Heart left ventricle (tissue), 16 donors: ENCODE measurements at places on chromosomes 1 and 21. TPM values are rescaled to one million over a fixed set of nuclear protein-coding genes. Genes with fewer than 3 reads are reported as not detected.

GRCh38 chr1:73556270-73556669, 641.7 kb downstream of the LRRIQ3 start:
- no peaks in the 10 kb centered on the region for H3K27me3 ChIP-seq
- no peak for DNase-seq
- no peaks in the 10 kb centered on the region for H3K36me3 ChIP-seq
- H3K4me1 ChIP-seq, result no peaks in the 10 kb centered on the region

DNA sequence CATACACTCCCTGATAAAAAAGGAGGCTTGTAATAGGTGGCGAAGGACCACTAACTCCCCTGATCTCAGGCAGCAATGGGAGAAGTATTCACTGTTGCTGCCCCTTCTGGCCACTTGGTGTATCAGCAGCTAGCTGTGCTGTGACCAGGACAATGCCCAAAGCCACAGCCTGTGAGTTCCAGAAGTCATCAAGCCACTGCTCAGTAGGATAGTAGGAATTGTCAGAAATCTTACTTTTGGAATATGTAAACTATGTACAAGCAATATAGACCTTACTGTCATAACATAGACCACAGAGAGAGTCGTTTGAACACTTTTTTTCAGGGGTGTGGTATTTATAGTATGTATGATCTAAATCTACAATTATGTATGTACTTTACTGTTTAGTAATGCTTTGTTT, 248.3 kb upstream of the CAMK1G start:
- no peak overlapping the region for H3K27ac ChIP-seq
- H3K27me3 ChIP-seq, result no peaks in the 10 kb centered on the region
- no peaks in the 10 kb centered on the region for H3K36me3 ChIP-seq
- H3K4me3 ChIP-seq, result no peak overlapping the region

GRCh38 chr1:225850370-225850769, 31.8 kb downstream of the TMEM63A start:
- no peak overlapping the region for H3K27ac ChIP-seq
- peaks cover 6% of the 10 kb centered on the region for H3K4me1 ChIP-seq
- no peaks in the 10 kb centered on the region for H3K27me3 ChIP-seq
- peaks cover 8% of the 10 kb centered on the region for H3K36me3 ChIP-seq
- H3K4me3 ChIP-seq, result no peak overlapping the region

- no peaks in the 10 kb centered on the region for H3K27me3 ChIP-seq
- H3K27ac ChIP-seq, result no peak overlapping the region
- H3K4me1 ChIP-seq, result no peaks in the 10 kb centered on the region
- no peak overlapping the region for H3K4me3 ChIP-seq
These were observed 1067.9 kb downstream of the TTLL7 start for GRCh38 chr1:82931006-82931405.

DNA sequence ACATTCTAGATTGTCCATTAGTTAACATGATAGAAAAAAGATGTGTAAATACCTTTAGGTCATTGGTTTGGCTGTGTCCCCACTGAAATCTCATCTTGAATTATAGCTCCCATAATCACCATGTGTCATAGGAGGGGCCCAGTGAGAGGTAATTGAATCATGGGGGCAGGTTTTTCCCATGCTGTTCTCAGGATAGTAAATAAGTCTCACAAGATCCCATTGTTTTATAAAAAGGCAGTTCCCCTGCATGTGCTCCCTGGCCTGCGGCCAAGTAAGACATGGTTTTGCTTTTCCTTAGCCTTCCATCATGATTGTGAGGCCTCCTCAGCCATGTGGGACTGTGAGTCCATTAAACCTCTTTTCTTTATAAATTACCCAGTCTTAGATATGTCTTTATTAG, 32.5 kb upstream of the SLC44A5 start:
- no peak overlapping the region for H3K27ac ChIP-seq
- no peaks in the 10 kb centered on the region for H3K4me1 ChIP-seq
- DNase-seq, result no peak
- no peaks in the 10 kb centered on the region for H3K36me3 ChIP-seq

Gene FCRL5
- total RNA-seq, result not detected

GRCh38 chr1:109975718-109976117, 8.8 kb upstream of the AHCYL1 start:
- DNase-seq, result no peak
- no peak overlapping the region for H3K4me3 ChIP-seq
- H3K27ac ChIP-seq, result no peak overlapping the region
- no peaks in the 10 kb centered on the region for H3K36me3 ChIP-seq
- no peaks in the 10 kb centered on the region for H3K4me1 ChIP-seq
- no peaks in the 10 kb centered on the region for H3K27me3 ChIP-seq

Gene SH3BGR
- 135 TPM for total RNA-seq

DNA sequence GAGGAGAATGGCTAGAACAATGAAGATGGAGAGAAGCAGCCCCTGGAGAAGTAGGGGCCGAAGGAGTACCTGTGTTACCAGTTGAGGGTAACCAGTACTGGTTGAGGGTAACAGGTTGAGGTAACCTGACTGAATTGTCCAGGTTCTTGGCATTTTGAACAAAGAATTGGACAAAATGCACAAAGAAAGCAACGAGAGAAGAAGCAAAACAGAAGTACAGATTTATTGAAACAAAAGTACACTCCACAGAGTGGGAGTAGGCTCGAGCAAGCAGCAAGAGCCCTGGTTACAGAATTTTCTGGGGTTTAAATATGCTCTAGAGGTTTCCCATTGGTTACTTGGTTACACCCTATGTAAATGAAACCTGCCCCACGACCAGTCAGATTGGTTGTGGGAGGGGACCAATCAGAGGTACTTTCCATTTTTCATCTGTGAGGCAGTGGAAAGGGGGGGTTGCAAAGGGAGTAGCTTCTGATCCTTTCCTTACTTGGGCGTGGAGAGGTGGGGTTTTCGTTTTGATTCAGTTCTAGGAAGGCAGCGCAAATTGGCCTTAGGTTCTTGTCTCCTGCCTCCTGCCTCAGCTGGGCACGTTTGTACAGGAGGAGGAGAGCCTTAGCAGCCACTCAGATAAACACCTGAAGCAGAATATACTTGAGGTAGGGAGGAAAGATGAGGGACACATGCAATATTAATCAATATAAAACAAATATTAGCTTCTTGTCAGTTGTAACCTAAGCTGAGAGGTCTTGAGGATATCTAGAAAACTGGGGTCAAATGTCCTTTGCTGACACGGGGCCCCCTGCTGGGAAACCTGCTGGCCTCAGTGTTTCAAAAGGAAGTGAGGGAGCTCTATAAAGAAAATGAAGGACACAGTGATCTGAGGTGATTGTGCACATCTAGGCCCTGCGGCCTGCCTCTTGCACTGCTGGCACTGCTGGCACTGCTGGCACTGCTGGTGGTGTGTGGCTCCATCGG, 14.3 kb upstream of the LSM10 start:
- no peak overlapping the region for H3K27ac ChIP-seq
- no peaks in the 10 kb centered on the region for H3K36me3 ChIP-seq
- no peak overlapping the region for H3K4me3 ChIP-seq
- H3K27me3 ChIP-seq, result no peaks in the 10 kb centered on the region
- no peaks in the 10 kb centered on the region for H3K4me1 ChIP-seq
- no peak for DNase-seq

Gene PLA2G2C
- not detected for total RNA-seq

Gene SLC44A5
- total RNA-seq, result 0.31 TPM

DNA sequence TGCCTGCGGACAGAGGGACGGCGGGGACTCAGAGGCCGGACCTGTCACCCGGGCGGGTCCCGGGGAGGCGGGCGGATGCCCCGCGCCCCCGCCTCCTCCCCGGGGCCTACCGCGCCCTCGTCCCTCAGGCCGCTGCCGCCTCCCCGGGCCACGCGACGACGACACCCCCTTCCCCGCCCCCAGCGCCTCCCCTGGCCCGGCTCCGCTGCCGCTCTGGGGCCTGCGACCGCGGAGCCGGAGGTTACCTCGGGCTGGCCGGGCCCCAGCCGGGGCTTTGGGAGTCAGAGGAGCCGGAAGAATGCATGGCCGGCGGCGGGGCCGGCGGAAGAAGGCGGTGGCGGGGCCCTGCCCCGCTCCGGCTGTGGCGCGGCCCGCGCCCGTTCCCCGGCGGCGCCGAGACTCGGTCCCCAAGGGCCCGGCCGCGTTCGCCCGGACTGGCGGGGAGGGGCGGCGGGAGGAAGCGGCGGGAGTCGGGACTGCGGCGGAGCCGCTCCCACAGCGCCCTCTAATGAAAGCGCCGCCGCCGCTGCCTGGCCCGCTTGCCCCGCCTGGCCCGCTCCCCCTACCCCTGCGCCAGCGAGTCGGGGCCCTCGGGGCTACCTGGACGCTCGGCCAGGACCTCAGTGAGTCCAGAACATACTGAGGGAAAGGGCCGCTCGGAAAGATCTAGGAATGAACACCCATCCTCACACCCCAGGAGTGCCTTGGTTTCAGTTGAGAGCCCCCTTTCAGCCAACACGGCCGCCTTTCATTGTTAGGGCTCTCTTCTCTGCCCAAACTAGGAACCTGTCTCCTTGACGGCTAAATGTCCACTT, at the start of gene LPGAT1:
Gene LPGAT1, minus strand, starts transcription at position 436 of the 815 bp plus-strand sequence. CDS start 1,467 bp downstream, outside the sequence.
- H3K4me1 ChIP-seq, result peaks cover 9% of the 10 kb centered on the region
- peak within 1 kb of the TSS; percentile 97 for H3K27ac ChIP-seq
- H3K27me3 ChIP-seq, result no peaks in the 10 kb centered on the region
- peaks cover 8% of the 10 kb centered on the region for H3K36me3 ChIP-seq
- DNase-seq, result peak; percentile 83

GRCh38 chr1:231315887-231316286, 21.8 kb downstream of the EXOC8 start:
- no peak overlapping the region for H3K4me3 ChIP-seq
- no peaks in the 10 kb centered on the region for H3K4me1 ChIP-seq
- DNase-seq, result peak; percentile 12
- no peak overlapping the region for H3K27ac ChIP-seq
- H3K36me3 ChIP-seq, result no peaks in the 10 kb centered on the region

- H3K4me3 ChIP-seq, result no peak overlapping the region
- peak; percentile 42 for DNase-seq
- peak overlapping the region; percentile 43 for H3K27ac ChIP-seq
- peaks cover 35% of the 10 kb centered on the region for H3K4me1 ChIP-seq
These were observed 12.5 kb downstream of the SPSB1 start for GRCh38 chr1:9305216-9305615.

Gene GBP7
- 0.17 TPM for total RNA-seq

- no peak for DNase-seq
- no peaks in the 10 kb centered on the region for H3K27me3 ChIP-seq
- no peaks in the 10 kb centered on the region for H3K4me1 ChIP-seq
- no peaks in the 10 kb centered on the region for H3K36me3 ChIP-seq
- H3K27ac ChIP-seq, result no peak overlapping the region
These were observed 181.0 kb downstream of the TYW3 start for GRCh38 chr1:74913978-74914377.

DNA sequence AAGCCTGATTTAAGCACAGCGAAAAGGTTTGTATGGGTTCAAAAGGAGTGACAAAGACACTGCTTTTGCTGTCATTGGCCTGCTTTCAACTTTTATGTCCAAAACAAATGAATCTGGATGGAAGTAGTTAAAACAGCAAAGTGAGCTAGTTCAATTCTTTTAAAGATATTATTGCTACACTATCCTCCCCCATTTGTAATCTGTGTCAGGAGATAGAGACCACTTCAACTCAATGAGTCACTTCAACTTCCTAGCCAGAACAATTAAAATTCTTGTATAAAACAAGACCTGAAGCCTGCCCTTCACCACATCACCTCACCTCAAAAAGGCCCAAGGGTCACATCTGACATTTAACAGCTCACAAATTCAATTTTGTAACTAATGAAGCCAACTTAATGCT, 364.1 kb upstream of the LYPLAL1 start:
- H3K27ac ChIP-seq, result no peak overlapping the region
- no peaks in the 10 kb centered on the region for H3K27me3 ChIP-seq
- no peak overlapping the region for H3K4me3 ChIP-seq
- H3K4me1 ChIP-seq, result no peaks in the 10 kb centered on the region
- H3K36me3 ChIP-seq, result no peaks in the 10 kb centered on the region

GRCh38 chr1:197413564-197413963, 145.5 kb downstream of the CRB1 start:
- H3K4me1 ChIP-seq, result no peaks in the 10 kb centered on the region
- H3K27me3 ChIP-seq, result no peaks in the 10 kb centered on the region
- no peaks in the 10 kb centered on the region for H3K36me3 ChIP-seq
- DNase-seq, result no peak
- no peak overlapping the region for H3K27ac ChIP-seq
- no peak overlapping the region for H3K4me3 ChIP-seq

Gene RNASEL
- 2.7 TPM for total RNA-seq

DNA sequence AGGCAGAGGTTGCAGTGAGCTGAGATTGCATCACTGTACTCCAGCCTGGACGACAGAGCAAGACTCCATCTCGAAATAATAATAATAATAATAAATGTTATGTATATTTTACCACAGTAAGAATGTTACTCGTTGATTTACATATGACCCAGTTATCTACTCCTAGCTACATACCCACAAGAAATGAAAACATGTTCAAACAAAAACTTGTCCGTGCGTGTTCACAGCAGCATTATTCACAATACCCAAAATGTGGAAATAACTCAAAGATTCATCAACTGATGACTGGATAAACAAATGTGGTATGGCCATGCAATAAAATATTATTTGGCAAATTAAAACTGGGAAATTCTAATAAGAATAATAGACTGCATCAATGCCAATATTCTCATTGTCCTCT, 31.7 kb upstream of the ENSA start:
- peaks cover 79% of the 10 kb centered on the region for H3K36me3 ChIP-seq
- no peak overlapping the region for H3K4me3 ChIP-seq
- H3K4me1 ChIP-seq, result no peaks in the 10 kb centered on the region
- H3K27ac ChIP-seq, result no peak overlapping the region

Gene KCNE2
- not detected for total RNA-seq

Gene B3GALNT2
- 22.6 TPM for total RNA-seq

- no peaks in the 10 kb centered on the region for H3K4me1 ChIP-seq
- no peaks in the 10 kb centered on the region for H3K36me3 ChIP-seq
- DNase-seq, result no peak
- H3K27me3 ChIP-seq, result no peaks in the 10 kb centered on the region
- no peak overlapping the region for H3K27ac ChIP-seq
These were observed 600.0 kb upstream of the PLXNA2 start for GRCh38 chr1:208844158-208844557.

DNA sequence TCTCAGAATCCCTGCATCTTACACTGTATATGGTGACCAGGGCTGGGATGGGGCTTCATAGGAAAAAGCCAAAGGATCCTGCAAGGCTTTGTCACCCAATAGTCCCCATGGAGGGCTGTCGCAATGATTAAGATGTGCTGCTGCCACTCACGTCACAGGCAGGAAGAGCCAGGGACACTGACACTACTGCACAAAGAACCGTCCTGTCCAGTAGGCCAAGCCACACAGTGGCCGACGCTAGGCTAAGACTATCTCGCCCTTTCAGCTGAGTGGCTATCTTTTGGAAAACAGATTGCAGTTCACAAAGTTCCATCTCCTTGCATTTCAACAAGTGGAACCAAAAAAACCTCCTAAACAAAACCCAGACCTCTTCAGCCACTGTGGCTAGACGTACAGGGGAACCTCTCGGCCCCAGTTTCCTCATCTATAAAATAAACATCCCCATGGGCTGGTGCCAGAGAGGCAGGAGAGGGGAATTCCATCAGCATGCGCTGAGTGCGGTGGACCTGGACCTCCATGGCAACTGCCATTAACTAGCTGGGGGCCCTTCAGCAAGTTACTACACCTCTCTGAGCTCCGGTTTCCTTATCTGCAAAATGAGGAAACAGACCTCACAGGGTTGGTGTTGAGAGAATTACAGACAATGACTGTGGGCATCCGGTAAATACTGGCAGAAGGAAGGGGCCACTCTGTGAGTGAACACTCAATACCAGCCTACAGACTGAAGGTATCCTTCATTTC, 8.7 kb downstream of the CAPZB start:
- H3K36me3 ChIP-seq, result peaks cover 7% of the 10 kb centered on the region
- H3K4me1 ChIP-seq, result peaks cover 46% of the 10 kb centered on the region
- no peak overlapping the region for H3K27ac ChIP-seq
- H3K27me3 ChIP-seq, result no peaks in the 10 kb centered on the region
- DNase-seq, result no peak
- no peak overlapping the region for H3K4me3 ChIP-seq

GRCh38 chr1:20319456-20320220, 29.0 kb downstream of the VWA5B1 start:
- H3K4me1 ChIP-seq, result no peaks in the 10 kb centered on the region
- no peak for DNase-seq
- no peaks in the 10 kb centered on the region for H3K36me3 ChIP-seq
- no peaks in the 10 kb centered on the region for H3K27me3 ChIP-seq
- H3K4me3 ChIP-seq, result no peak overlapping the region
